DND-41 (cell line): ENCODE measurements at places on chromosomes 5 and 9.

DNA sequence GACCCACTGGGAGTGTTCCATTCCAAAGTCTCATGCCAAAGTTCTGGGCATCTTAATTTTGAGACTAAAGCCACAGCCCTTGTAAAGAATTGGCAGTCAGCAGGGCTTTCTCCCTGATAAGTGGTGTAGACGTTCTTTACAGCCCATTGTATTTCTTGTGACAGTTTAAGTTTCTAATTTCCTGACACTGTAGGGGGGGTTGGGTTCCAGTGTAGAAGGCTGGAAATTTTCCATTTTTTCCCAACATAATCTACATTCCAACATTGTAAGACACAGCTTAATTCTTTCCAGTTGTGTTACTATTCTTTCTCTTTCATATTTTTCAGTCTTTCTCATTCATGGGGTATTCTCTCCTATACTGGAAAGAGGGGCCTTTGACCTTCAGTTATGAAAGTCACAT, 121.1 kb downstream of the FBXL7 start:
- DNase-seq = no peak

GRCh38 chr5:111070272-111071134, 1.0 kb upstream of the TSLP start:
- DNase-seq = no peak

DNA sequence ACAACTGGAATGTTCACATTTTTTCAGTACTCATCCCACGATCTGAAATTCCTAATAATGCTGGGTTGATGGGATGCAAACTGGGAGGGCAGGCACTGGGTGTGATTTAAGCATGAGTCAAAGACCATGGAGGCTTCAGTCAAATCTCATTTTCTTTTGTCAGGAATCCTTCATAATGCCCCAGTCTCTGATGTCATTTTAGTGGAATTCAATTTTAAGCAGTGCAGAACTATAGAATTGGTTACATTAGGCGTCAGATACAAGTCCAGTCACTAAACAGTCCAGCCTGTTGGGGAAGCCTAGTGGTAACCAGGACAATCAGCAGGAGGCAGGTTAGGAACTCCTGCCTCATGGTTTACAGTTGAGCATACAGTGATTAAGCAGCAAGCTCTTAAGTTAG, 41.0 kb upstream of the TMEM215 start:
- no peak for DNase-seq

GRCh38 chr5:176368726-176369125, 3.4 kb downstream of the ARL10 start:
- DNase-seq = no peak

DNA sequence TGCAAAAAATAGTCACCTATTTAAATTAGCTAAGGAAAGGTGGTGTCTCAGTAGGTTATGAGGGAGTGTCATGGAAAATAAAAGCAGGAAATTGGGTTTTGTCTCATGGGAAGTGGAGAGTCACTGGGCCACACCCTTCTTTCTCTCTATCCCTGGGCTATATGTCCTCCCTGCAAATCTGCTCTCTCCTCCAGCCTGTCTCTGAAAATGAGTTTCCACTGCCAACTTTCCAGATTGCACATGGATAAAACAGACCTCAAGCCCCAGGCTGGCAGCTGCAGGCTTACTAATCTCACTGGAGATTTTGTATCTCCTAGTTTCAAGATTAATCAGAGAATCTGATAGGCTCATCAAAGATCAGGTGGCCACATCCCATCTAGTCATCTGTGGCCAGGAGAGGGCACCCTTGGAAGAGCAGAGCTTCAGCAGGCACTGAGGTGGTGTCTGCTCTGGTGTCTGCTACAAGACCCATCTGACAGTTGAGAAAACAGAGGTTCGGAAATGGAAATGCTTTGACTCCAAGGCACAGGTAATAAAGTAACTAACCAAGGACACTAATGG, 178.9 kb downstream of the MSX2 start:
- DNase-seq = no peak

DNA sequence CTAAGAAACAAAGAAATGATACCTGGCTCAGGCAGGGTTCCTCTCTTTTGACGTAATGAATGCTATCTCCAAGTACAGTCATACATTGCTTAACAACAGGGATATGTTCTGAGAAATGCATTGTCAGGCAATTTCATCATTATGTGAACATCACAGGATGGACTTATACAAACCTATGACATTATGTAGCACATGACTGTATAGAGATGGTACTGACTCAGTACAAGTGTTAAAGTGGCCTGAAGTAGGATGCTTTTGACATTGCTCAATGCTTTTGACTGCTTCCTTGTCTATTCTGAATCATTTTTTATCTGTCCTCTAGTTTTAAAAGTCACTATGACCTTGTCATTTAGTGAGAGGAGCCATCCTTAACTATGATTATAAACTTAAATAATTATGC, 147.6 kb downstream of the NR2F1-AS1 start:
- DNase-seq = no peak

DNA sequence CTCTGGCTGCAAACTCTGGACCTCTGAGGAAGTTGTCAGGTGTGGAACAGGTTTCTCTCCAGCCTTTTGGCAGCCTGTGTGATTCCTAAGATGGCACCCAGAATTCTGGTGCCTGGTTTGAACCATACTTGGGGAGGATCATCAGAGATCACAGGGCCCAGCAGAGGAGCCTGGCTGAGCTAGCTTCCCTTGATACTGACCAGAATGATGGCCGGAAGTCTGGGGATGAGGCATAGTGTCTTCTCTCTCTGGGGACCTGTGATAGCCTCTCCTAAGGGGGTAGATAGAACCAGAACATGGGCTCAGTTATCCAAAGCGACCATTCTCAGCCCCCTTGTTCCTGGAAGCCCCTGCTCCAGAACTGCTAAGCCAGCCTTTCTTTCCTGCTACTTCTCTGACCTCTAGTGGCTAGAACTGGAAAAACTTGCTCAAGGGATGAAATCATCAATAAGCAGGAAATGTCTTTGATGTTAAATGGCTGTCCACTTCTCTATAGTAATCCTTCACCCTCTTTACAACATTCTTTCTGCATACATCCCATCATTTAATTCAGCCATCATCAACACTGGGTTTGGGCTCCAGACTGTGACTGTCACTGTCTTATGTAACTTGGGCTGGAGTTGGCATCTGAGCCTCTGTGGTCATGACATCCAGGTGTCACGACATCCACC, 55.1 kb downstream of the C9orf152 start:
- peak; percentile 64 for DNase-seq

DNA sequence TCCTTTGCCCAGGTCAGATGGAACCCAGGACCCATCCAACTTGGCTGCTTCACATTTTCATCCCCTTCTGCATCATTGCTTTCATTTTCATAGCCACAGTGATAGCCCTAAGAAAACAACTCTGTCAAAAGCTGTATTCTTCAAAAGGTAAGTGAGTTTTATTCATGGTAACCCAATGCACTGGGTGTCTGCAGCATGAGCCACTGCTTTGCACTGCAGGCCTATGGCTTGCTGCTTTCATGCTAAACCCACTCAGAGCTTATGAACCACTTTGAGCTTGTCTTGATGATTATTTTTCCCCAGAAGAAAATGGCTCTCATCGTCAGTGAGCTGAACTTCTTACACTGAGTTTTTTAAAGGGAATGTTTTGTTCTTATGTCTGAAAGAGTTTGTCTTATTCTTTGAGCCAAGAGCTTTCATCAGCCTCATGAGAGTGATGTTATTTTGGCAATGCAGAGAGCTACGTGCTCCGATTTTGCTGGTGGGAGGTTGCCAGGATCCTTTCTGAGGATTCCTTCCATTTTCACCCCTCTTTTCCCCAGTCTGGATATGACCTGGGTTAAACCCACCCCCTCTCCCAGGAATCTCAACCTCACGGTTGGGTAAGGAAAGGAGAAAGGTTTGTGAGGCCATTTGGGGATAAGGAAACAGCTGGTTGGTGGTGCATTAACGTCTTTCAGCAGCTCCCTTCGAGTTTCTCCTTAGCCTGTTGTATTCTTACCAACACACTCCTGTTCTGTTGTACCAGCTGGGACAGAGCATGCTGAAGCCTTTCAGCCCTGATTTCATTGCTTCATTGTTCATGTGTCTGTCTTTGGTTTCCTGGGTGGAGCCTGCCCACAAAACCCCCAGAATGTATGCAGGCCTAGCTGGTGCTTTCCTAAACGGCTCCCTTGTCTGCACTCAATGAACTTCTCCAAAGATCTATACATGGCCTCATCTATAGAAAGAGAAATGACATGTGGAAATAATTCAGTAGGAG, 47.6 kb downstream of the PDCD1LG2 start:
- DNase-seq = peak; percentile 19

- DNase-seq = no peak
These were observed 27.2 kb downstream of the PAM start for GRCh38 chr5:102782217-102782872.

DNA sequence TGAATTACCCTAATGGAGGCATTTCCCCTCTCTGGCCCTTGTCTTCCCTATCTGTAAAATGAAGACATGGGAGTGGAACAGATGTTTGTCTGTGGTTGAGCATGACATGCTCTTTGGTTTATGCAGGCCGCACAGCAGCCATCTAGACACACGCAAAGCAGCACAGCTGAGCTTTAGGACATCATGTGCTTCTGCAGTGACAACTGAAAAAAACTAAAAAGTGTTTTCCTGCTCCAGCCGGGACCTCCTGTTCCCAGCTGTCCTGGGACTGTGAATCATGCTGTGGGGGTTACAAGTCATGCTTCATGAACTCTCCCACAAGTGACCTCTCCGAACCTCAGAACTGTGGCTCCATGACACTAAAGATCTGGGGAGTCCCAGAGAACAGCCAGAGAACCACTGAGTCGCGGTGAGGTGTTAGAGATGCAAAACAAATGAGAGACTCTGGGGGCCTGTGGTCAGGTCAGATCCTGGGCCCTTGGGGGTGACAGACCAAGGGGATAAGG, 1.7 kb downstream of the SMIM3 start:
- DNase-seq = peak; percentile 49

- no peak for DNase-seq
These were observed 216.5 kb downstream of the MCTP1 start for GRCh38 chr5:95068289-95068910.
